ENCODE measurements at places on chromosomes 1 and 21.

- DNase-seq, result no peak
Observed at GRCh38 chr21:35922618-35923017, 137.7 kb downstream of the SETD4 start.

DNA sequence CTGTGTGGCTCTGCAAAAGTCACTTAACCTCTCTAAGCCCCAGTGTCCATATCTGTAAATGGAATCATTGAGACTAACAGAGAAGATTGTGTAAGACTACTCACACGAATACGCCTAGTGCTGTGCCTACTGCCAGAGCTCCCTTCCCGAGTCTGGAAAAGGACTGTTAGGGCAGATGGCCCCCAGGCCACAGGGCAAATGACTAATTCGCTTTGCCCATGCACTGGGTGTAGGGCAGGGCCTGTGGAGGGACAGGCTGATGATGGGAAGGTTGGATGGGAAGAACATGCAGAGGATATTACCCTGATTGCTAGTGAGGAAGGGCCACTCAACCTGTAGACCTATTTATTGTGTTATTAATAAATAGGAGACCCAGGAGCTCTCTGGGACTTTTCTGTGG lies 4.2 kb upstream of the GPR61 start:
- DNase-seq, result no peak

DNA sequence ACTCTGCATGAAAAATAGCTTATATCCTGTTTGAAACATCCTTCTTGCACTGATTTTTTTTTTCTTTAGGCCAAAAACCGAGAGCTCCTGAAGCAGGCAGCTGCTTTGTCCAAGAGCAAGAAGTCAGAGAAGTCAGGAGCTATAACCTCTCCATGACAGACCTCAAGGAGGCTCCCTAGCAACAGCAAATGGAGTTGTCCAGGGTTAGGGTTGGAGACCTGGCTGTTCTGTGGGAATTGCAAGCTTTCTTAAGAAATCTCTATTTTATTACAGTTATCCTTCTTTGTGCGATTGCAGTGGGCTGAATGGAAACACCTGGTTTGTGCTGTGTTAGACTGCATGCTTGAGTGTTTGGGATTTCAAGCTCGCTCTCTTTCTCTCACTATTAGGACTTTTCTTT lies 12.6 kb upstream of the STX12 start:
- DNase-seq, result no peak

DNA sequence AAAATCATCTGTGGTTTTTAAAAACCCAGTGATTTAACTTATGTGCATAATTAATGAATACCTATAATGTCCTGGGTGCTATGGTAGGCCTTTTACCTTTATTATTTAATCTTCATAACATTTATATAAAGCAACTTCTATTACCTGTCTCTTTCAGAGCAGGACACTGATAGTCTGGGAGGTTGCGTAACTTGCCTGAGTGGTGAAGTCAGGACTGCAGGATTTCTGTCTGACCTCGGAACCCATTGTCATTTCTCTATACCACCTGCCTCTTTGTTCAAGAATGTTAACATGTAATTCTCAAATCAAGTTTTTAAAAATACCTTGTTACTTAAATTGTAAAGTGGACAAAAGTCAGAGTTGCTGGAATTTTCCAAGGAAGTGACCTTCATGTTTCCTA lies 41.0 kb upstream of the BACH1 start:
- DNase-seq, result no peak

- no peak for DNase-seq
Observed at GRCh38 chr21:45410865-45411809, 6.2 kb downstream of the COL18A1 start.

DNA sequence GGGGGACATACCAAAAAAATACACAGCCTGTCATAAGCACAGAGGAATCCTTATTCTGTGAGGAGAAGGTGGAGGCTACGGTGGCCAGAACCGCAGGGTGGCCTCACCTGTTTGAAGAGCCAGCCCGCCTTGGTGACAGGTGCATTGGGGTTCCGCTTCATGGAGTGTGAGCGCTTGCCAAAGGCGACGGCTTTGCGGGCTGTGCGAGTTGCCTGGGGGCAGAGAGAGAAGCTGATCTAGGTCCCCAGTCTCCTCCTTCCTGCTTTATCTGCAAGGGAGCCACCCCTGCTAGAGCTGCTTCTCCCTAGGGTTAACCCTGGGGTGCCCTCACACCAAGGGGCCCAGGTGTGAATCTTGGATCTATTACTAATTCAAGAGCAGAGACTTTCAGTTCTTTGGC lies 54.3 kb upstream of the GOLT1A start:
- DNase-seq, result peak; percentile 72

- no peak for DNase-seq
Observed at GRCh38 chr1:169361281-169361680, 6.3 kb downstream of the NME7 start.

DNA sequence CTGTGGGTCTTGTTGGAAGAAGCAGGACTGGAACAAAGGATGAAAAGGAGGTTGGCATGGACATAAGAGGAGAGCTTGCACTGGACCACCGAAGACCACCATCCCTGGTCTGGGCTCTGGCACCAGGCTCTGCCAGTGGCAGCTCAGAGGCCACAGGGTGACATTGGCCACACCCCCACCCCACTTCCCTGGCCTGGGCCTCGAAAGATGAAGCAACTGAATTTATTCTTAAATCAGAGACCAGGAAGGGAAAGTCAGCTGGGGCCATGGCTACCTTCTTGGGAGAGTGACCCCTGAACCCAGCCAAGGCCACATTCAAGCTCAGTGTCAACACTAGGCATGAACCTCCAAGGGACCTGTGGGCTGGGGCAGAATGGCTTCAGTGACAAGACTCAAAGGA lies 4.0 kb downstream of the KLHDC7A start:
- DNase-seq, result no peak

DNA sequence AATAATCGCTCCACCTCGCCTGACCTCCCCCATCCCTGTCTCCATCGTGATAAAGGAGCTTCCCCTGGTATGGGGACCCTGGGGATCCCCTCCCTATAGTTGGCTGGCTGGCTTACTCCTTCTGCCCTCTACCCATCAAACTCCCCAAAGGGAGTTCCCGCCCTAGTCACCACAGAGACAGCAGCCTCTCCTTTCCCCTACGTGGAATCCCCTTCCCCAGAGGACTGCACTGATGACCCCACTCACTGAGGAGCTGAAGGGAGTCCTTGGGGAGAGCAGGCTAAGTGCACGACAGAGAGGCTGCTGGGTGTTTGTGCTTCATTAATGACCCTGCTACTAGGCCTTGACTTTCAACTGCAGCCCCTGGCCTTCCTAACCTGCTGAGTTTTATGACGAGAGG lies 1.9 kb downstream of the CADM3 start:
- DNase-seq, result no peak

GRCh38 chr1:110250749-110251148 lies 40.6 kb downstream of the KCNC4 start:
- no peak for DNase-seq

DNA sequence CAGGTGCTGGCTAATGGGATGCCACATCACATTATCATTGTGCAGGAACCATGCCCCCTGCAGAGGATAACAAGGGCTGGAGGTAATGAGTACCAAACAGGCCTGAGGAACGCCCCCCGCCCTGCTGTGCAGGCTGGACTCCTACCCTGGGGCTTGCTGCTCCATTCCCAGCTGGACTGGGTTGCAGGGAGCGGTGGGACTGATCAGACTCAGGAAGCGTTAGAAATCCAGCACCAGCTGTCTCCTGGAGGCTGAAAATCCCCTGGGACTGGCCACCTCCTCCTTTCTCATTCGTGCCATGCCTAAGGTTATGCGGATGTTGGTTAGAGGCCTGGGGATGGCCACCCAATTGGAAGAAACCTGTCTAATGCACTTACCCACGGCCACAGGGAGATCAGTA lies 36.9 kb upstream of the POU3F1 start:
- DNase-seq, result no peak

DNA sequence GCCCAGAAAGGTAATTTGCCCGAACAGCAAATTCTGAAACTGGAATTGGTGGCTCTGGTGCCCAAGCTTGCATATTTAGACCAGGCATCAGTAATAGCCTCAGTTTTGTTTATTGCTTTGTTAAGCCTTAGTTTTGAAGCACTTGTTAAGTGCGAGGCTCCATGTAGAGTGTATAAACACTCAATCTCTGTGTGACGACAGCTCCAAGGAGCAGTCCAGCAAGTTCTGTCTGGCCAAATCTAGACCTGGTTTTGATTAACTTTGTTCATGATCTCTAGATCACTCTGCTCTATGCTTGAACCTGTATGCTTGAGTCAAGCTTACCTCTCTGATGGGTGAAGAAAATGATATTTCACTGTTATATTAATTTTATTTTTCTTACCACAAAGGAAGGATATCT lies 37.4 kb downstream of the DOP1B start:
- peak; percentile 72 for DNase-seq

DNA sequence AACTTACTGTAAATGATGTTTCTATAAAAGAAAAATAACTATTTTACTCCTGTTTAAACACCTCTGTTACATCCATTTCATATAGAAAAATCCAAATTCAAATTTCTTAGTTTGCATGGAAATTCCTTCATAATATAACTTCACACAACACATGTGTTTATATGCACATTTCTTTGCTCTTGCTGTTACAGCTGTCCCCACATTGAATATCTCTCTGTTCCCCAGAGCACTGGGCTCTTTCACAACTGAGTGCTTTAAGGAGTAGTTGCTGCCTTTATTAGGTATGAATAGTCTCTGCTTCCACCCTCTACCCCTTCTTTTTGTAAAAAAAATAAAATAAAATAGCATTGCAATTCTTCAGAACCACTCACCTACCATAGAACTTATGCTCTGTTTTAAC lies 287.0 kb downstream of the OLFM3 start:
- no peak for DNase-seq

- DNase-seq, result peak; percentile 15
Observed at GRCh38 chr1:30321246-30321910, 402.0 kb downstream of the MATN1 start.

GRCh38 chr21:33360881-33361602 lies 36.3 kb downstream of the IFNAR1 start:
- DNase-seq, result peak; percentile 72

DNA sequence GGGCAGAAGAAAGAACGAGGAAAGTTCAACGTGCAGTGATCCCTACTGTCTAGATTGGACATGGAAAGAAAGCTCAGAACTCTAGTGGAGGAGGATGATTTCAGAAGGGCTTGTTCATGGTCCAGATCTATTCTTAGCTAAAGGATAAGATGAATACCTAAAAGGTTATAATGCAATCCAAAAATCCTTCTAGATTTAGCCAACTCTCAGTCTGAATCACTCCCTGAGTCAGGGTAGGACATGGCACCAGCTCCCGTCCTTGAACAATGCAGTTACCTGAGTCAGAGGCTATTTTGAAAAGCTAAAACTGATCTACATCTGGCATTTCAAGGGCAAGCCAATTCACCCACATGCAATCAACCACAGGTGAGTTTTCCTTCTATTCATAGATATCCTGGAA lies 38.8 kb upstream of the HIVEP3 start:
- no peak for DNase-seq

DNA sequence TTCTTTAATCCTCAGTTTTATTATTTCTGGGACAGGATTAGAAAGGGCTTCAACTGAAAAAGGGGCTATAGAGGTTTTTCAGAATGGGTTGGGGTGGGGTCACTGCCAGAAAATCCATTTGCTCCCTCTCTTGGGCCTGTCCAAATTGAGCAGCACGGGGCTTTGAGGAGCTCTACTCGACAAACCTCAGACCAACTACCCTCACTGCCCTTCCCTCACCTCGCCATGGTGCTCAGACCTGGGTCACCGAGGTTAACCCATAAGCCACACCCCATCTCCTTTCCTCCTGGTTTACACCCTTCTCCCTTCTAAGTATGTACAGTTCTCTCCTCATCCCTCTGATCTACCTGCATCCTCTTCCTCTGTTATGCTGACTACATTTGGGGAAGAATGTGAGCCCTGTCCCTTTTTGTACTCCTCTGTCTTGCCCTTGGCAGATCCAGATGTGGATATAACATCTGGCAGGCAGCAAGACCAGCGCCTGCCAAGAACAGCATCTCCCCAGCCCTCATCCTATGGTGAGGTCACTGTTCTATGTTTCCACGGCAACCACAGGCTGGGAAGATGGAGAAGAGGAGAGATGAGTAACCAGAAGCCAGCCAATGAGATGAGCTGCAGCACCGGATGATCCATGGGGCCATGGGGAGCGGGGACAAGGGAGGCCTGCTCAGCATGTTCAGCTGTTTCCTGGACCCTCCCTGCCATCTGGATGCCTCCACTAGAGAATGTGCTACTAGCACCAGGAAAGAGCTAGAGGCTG lies 3.7 kb upstream of the FABP3 start:
- peak; percentile 33 for DNase-seq

DNA sequence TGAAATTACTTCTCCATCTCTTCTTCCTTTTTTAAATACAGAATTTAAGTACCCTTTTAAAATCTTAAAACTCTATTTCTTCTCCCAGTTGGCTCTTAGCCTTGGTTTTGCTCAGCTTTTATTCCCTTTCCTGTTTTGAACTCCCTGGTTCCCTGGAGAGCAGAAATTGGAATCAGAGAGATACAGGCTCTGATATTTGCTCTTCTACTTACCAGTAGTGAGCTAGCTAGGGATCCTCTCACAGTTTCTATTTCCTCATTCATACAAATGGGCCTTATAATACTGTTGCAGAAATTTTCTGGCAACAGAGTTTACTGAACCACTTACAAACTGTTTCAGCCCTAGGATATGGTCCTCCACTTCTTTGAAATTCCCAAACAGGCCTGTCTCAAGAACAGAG lies 606.3 kb downstream of the NUF2 start:
- no peak for DNase-seq

DNA sequence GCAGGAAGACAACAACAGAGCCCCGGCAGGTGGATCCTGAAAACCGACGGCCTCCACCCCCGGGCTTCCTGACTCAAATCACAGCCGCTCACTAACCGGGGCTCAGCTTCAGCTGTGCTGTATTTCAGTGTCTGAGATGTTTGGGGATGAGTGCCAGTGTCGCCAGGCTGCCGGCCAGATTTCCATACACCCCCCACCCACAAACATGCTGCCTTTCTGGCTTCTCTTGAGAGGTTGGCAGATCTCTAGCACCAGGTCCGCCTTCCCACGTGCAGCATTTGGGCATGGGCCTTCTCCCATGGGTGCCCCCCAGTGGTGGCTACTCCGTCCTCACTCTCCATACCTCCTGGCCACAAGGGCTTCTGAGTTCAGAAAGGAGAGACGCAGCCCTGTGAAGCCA lies 34.8 kb downstream of the KCNAB2 start:
- peak; percentile 35 for DNase-seq

DNA sequence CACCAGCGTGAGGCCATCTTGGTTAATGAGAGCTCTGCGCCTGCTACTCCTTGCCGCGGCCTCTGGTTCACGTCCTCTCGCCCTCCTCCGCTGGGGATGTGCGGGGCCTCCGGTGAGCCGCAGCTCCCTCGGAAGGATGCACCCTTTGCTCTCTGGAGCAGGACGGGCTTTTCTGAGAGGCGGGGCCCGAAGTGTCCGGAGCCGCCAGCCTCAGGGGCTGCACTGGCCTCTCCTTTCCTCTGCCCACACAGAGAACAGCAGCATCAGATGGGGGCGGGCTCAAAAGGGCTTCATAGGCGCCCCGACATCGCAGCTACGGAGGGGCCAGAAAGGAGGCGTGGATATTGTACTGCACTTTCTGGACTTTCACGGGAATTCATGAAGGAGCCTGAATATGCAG lies 284.7 kb downstream of the CAMTA1 start:
- DNase-seq, result no peak

GRCh38 chr1:95615421-95615820 lies 381.4 kb downstream of the RWDD3 start:
- DNase-seq, result no peak

Measured in DMS79 treated with DMSO at 0.1 percent for 48 hours (cell line).